ENCODE measurements at places on chromosomes 5 and 9.

DNA sequence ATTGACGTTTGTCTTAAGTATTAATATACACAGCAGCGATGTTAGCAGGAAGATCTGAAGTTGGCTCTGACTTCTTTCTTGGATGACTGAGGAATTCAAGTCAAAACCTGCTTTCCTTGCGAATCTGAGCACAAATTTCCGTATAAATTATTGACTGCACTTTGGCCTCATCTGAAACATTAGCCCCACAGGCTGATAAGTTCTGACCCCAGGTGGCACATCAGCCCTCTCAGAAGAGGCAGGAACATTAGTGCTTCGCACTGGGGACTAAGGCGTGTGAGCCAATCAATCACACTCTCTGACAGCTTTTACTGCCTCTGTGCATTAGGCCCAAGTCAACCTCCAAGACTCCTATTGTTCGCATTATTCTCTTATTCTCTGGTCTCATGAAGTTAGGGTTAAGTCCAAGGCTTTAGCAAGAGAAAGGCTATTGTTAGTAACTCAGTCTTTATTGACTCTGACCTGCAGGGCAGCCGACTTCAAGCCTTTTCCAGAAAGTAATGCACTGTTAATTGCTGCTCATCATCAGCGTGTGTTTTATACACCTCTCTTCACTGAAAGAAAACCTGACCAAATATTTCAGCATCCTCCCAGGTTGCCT lies 84.2 kb downstream of the ZNF608 start:
- no peak for DNase-seq

DNA sequence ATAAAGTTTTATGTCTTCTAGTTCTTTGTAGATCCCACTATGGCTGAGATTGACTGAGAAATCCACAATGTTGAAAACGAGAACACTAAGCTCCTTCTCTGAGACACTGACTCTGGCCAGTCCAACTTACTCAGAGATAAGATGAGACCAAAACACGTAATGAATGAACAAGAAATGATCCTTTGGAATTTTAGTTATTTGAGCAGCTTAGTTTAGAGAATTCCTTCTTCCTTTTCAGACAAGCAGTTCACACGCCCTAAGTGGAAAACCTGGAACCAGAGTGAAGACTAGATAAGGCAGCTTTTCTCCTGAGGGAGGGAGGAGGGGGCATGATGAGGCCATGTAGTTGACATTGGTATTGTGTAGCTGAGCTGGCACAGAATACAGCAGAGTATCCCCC lies 139.6 kb downstream of the GABRB2 start:
- DNase-seq: no peak

DNA sequence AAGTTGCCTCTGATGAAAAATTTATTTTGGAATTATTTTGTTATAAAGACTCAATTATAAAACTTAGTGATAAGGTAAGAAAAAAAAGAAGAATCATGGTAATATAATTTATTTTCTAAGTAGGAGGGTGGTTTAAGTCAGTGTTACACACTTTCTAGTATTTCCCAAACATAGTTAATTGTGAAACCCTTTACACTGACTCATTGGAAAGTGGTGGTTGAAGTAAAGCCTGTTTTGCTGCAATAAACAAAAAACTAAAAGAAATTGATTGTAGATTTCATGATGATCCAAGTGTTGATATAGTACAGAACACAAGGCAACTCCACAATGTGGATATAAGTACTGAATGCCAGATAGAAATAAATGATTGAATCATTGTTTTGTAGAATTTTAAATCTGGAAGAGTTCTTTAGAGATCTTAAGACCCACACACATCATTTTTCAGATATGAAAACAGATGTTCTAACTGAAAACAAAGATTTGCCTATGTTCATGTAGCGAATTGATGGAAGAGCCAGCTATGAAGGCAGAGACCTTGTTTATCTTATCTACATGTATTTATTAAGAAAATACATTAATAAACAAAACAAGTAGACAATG lies 539.8 kb downstream of the PRELID2 start:
- DNase-seq: no peak

- no peak for DNase-seq
These were observed 198.1 kb downstream of the TMEM167A start for GRCh38 chr5:82879089-82879488.

DNA sequence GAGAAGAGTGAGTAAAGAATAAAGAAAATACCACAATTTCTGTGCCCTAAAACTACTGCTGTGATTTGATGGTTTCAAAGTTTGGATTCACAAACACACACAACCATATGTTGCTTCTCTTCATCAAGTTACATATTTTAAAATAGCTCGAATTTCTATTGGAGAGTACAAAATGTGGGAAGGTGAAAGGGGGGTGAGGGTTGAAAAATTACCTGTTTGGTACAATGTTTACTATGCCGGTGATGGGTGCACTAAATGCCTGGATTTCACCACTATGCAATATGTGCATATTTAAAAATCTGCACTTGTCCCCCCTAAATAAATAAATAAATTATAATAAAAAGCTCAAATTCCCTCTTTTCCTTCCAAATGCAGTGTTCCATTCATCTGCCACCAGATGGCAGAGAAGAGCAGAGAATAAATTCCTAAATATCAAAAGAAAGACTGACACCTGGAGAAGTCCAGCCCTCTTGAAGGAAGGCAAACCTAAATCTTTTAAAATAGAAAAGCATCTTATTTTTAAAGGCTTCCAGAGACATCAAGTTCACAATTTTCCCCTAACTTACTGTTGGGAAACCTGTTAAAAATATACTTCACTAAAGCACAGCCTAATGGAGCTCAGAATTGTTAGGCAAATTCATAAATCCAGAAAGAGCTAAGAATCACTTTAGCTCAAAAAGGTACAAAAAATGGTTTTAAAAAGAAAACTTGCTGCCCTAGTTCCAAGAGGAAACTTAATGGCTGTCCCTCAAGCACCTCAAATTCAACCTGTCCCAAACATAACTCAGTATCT lies 24.8 kb upstream of the HNRNPA0 start:
- DNase-seq: no peak

DNA sequence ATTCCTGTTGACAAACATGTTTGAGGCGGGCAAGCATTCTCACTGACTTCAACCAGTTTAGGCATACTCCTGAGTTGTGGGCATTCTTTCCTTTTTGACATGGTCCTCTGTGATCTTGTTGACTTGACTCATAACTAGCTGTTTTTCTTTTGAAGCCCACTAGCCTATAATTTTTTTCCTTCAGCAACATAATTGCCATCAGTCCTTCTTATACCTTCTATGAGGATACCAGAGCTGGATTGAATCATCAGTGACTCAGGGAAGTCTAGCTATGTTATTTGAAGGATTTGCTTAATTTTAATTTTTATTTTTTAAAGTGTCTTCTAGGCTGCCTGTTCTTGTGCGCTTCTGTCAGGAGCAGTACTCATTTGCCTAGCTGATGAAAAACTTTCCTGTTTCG lies 259.5 kb downstream of the NR3C1 start:
- no peak for DNase-seq

DNA sequence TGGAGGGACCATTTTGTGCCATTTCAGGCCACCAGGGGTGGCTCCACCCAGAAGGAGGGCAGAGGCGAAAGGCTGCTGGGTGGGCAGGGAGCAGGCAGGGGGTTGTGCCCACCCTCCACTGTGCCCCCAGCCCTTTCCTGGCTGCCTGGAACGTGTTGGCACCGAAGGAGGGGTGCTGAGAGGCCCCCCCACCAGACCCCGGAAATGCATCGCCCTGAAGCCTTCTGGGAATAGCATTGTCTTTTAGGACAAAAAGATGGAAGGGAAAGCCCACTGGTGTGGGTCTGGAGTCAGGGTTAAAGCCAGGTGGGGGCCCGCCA lies 5.1 kb downstream of the NOXA1 start:
- no peak for DNase-seq

GRCh38 chr5:104965006-104965405 lies 1402.4 kb upstream of the NUDT12 start:
- no peak for DNase-seq

GRCh38 chr9:98793031-98793430 lies 3.3 kb downstream of the ANKS6 start:
- DNase-seq: no peak

- no peak for DNase-seq
These were observed 251.3 kb downstream of the GAS1 start for GRCh38 chr9:86695910-86696424.

GRCh38 chr5:12704955-12705354 lies 800.7 kb upstream of the CTNND2 start:
- DNase-seq: no peak

- no peak for DNase-seq
These were observed 30.9 kb downstream of the CSF1R start for GRCh38 chr5:150055326-150056074.

GRCh38 chr5:159096243-159096923 lies 3.3 kb downstream of the EBF1 start:
- no peak for DNase-seq

DNA sequence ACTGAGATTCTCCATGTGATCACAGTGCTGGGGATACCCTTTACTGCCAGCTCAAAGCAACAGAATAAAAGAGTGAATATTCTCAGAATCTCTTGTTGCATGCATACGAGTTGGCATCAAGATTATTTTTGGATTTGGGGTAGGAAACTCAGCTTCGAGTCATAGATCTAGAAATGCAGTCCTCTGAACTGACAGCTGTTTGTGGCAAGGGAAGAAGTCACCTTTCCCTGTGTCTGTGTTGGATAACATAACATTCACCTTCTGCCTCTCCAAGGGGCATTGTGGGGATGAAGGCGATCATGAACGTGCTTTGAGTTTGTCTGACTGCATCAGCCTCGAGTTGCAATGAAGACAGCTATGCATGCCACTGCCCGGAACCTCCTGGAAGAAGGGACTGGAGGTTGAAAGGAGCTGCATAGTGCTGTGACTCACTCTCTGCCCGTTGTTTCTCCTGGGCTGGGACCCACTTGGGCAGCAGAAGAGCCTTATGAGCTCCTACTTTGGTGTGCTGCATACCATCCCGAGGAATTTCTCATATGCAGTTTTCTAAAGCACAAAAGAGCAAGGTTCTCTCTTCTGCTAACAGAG lies 231.7 kb downstream of the ARHGAP26 start:
- no peak for DNase-seq

- no peak for DNase-seq
These were observed 122.2 kb downstream of the LHX2 start for GRCh38 chr9:124133727-124134126.

DNA sequence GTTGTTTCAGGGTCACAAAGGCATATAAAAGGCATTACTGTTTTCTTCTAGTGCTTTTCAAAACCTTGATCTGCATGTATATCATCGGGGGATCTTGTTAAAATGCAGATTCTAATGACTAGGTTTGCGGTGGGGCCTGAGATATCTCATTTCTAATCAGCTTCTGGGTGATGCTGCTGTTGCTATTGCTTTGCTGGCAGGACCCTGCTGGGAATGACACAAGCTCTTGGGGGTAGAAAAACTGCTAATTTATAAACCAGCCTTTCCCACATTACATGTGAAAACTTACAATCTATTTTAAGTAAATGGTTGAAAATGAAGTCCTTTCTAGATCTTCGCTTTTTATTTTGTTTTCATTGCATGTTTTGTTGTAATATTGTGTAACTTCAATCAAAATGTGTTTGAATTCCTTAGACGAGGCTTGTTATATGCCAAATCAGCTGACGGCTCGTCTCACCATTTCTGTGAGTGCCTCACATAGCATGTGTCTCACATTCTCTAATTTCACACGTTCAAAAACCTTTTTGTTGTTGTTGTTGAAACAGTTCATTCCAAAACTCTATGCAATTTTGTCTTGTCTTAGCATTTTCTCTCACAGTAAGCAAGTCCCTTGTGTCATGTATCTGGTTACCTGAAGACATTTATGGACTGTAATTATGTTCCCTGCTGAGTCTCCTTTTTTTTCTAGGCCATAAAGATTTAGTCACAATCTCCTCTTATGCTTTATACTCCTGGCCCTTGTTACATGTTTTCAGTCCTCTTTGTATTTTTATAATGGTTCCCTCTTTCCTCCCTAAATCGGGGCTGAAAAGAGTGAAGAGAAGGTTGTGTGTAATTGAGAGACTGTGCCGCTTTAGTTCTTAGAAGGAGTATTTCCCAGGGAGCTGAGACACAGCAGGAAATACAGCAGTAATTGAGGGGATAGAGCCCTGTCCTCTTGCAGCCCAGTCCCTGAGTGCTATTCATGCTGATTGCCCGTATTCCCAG lies 521.0 kb upstream of the SEMA6A start:
- no peak for DNase-seq

DNA sequence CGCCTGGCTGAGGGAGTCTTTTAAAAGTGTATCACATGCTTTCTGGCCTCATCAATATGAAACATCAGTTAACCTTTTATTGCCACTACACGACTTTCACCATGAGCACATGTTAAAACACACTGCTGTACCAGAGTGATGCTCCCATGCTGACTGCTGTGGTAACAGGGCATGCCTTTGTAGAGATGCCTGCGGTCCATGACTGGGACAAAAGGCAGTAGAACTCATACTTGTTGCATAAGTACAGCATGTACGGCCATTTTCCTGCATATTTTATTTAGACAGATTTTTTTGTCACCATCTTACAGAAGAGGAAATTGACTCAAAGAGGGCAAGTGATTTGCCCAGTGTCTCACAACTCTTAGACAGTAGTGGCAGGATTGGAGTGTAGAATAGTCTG lies 105.7 kb upstream of the ADAMTSL1 start:
- no peak for DNase-seq

DNA sequence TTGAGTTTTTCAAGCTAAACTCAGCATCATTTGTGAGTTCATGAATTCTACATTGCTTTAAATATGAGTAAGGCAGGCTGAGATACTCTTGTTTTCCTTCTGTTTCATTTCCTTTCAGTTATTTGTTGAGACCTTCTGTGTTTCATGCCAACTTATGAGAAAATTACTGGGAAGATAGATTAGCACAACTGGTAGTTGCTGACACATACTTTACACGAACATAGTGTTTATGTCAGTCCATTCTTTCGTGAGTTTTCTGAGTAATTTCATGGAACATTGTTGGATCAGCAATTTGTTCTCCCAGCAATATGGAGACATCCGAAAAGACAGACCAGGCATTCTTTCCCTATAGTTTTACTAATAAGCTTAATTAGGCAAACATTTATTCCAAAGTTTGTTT lies 102.0 kb upstream of the SMC5 start:
- DNase-seq: no peak

GRCh38 chr5:82466986-82467561 lies 188.9 kb upstream of the RPS23 start:
- DNase-seq: no peak

- DNase-seq: no peak
These were observed 6.0 kb downstream of the ACTBL2 start for GRCh38 chr5:57476601-57477056.

DNA sequence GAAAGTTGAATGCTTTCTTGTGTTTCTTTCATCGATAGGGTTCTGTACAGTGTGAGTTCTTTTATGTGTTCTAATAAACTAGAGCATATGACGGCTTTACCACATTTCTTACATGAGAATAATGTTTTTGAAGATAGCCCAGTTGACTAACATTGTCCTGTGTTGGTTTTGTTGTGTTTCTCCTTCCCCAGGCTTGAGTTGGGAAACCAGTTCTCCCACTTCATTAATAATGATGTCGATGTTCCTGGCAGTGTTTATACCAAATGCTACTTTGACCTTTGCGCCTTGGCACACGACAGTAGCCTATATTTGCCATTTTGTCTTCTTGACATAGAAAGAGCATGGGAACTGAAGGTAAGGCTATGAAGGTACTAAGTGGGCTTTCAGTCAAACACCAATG lies 14.4 kb upstream of the ZNF782 start:
- DNase-seq: no peak

Measured in T-helper 1 cell (primary cell).